Kasumi-1 (cell line): ENCODE measurements at places on chromosomes 3 and 15.

DNA sequence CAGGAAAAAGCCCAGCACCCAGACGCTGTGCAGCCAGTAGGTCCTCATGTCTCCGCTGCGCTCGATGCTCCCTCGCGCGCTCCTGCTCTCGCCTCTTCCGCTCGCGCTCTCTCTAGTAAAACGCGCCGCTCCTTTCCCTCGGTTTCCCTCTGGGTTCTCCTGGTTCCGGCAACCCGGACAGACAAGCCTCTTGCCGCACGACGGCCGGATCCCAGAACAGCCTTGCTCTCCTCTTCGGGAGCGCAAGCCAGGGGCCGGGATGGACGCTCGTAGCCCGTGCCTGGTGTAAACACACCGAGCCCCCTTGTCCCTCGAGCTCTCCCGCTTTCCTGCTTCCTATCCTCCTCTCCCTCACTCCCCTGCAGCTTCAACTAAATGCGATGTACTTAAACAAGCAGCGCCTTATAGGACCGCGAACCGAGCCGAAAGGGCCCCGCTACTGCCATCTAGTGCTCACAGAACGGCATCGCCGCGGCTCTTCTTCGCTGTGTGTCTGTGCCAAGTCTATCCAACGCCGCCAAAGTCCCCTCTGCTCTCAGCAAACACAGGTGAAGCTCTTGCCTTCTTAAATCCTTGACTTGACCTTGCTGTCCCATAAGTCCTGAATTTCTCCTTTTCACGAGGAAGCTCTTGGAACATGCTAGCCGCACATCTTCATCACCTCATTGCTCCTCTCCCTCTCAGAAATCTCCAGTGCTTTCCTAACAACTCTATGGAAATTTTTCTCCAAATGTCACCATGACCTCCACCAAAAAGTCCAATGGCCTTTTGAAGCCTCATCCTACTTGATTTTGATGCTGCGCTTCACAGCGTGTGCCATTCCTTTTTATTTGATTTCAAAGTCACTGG, 1037.2 kb downstream of the IGSF11 start:
- DNase-seq, result peak; percentile 75

- no peak for DNase-seq
Observed at GRCh38 chr3:137764563-137765309, 621 bp downstream of the SOX14 start.

- DNase-seq, result no peak
Observed at GRCh38 chr3:131535596-131535995, 32.8 kb upstream of the MRPL3 start.

DNA sequence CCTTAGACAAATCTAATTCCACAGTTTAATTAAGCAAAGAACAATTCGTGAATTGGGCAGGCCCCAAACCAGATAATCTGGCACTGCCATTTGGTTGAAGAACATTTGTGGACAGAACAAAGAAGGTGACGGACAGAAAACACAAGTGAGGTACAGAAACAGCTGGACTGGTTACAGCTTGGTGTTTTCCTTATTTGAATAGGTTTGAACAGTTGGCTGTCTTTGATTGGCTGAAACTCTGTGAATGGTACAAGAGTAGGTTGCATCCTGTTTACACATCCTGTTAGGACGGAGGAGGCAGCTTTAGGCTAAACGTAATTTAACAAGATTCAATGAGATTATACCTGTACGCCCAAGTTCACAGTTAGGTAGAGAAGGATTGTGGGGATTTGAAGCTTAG, 114.4 kb downstream of the LPP start:
- no peak for DNase-seq

DNA sequence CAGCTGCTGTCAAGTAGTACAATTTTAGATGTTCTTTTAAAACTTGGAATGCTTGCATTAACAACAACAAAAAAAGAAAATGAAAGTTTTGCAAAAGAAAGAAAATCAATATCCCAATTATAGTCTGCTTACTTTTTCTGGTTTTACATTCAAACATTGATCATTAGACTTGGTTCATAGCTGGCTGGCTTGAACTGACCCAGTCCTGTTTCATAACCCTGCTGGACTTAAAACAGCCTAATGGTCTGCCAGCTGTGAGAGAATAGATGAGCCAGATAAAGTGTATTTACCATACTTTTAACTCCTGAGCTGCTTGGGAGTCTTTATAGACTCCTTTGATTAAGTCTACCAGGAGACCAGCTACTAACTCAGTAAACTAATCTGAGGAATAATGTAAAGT, 59.2 kb downstream of the PIAS1 start:
- no peak for DNase-seq

DNA sequence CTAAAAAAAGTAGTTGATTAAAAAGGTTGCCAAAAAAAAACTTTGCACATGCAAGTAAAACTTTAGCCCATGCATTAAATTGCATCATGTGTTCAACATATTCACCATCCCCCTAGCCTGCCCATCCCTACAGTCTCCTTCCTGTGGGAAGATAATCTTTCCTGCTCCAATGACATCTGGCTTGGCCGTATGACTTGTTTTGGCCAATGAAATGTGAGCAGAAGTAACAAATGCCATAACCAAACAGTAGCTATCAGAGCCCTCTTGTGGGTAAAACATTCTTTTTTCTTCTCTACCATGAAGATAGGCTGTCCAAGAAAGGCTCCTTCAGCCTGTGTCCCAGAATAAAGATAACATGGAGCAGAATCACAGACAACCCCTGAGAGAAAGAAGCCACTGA, 15.3 kb downstream of the ERC2 start:
- DNase-seq, result no peak

GRCh38 chr3:101143012-101143411, 149.8 kb upstream of the ABI3BP start:
- no peak for DNase-seq

DNA sequence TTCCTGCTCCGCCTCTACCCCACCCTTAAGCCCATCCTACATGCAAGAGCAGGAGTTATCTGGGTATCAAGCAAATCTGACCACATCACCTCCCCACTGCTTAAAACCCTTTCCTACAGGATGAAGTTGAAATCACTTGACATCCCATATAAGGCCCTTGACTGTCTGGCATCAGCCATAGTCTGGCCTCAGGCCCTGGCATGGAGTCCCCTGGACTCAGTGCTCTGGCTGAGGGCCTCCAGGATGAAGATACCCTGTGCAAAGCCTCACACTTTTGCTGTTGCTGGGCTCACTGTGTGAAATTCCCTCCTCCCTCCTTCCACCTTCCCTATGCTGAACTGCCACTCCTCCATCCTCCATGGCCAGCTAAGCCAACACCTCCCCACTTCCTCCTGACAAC, 65.2 kb upstream of the GLCE start:
- DNase-seq, result no peak

DNA sequence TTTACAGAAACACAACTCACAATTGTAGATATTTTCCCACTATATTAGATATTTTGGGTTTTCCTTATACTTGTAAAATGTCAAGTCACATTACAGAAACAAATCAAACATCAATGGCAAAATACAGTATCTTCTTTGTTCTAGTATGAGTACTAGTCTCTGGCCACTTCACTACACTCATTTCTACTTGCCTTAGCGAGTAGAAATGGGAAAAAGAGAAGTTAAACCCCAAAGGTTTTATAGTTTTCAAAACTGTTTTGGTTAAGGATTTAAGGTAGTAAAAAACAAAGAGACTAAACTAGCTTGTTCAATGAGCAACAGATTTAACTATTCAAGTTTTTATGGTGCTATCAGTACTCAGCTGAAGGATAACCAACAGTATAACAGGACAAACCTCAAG, 81.7 kb downstream of the BTD start:
- peak; percentile 11 for DNase-seq

DNA sequence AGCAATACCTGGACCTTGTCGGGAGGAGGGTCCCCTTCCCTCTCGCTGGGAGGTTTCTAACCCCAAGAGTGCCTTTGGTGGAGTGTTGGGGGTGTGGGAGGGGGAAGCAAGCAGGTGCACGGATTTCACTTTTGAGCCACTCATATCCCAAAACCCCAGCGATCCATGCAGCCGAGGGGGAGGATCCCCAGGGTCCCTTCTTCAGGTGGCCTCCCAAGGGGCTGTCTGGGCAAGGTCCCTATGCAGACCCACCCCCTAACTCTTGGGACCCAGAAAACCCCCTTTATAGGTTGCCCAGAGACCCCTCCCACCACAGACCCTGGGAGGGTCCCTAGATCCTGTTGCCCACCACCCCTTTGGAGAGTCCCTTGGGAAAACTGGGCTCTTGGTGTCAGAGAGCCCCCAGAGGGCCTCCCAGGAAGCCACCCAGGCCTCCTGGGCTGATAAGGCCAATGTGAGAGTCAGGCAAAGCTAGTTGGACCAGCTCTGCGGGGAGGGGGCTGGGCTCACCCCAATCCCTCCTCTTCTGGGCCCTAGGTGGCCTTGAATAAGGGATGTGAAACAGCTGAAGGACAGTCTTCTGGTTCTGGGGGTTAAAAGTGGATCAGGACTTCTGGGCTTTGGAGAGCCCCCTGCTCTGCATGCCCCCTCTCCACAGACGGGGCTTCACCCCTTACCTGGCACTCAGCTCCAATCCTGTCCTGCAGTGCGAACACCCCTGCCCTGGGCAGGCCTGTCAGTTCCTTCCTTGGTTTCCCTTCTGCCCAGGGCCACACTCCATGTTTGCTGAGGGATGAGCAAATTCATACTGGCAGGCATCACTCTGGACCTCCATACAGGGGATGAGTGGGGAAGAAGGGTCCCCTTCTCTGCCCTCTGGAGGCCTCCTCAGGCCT, 932 bp upstream of the PLCD1 start:
- no peak for DNase-seq

- peak; percentile 56 for DNase-seq
Observed at GRCh38 chr15:82810061-82810889, 847 bp downstream of the WHAMM start.

- peak; percentile 43 for DNase-seq
Observed at GRCh38 chr15:28086175-28086703, 12.9 kb downstream of the OCA2 start.

GRCh38 chr3:169583269-169583668, 80.2 kb downstream of the MECOM start:
- DNase-seq, result no peak

DNA sequence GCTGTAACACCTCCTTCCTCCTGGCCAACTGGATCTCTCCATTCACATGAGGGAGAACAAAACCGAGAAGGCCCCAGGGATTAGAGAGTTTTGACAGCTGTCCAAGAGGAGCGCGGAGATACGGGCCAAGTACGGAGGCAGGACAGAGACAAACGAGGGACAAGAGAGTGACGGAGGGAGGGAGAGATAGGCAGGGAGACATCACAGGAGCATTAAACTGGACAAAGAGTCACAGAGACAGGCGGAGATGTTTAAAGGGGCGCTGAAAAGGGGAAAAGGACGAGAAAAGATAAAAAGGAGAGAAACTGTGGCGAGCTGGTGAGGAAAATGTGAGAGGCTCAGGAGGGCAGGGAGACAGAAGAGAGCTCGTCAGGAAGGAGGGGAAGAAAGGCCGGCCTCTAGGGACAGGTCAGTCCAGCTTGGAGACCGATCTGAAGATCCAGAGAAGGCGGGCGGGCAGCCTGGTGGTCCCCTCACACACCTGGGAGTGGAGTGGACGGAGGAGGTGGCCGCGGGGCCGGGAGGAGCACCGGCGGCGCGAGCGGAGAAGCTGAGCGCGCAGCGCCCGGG, 40.5 kb upstream of the ROPN1 start:
- no peak for DNase-seq

GRCh38 chr3:101677436-101678286, 729 bp upstream of the ZBTB11 start:
- no peak for DNase-seq

DNA sequence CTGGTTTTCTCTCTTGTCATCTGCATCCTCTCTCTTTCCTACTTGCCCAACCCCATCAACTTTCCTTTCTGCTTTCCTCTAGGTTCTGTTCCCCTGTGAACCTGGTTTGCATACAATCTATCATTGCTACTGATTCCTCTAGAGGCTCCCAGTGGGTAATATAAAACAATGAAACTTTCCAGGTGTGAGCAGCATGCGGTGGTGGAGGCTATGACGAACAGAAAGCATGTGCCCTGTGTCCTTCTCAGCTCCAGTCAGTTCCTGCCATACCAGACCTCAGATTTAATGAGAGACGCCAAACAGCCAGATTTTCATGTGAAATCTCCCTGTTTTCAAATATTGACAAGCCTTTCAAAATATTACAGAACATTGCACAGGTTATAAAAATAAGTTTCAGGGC, 3.5 kb upstream of the ACAP2 start:
- no peak for DNase-seq

DNA sequence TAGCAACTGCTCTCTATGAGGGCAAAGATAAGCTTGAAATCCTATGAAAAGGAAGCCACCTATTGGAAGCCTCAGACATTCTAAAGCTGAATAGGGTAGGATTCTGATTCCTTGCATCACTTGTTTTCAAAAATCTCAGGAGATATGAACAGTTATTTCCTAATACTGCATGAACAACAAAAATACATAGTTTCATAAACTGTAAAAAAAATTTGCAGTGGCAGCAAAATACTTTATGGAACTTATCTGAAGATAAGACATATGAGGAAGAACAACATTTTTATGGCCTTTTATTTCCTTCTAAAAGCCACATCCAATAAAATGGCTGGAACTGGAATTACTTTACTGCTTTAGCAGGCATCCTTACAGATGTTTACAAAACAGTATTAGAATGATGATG, 29.9 kb downstream of the AP3S2 start:
- DNase-seq, result no peak

DNA sequence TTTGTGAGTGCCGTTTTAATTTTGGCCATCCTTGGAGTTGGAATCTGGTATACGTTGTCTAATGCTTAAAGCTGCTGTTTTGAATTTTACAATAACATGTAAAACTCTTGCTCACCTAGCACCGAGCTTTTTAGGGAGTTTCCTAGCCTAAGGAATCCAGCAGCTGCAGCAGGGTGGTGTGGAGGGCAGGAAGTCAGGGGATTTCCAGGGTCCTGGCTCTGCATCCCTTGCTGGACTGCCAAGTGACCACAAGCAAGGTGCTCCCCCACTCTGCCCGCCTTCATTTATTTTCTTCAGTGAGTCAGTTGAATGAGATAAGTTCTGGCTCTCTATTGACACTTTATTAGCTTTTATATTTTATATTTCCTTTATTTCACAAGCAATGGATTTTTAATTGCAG, 113.7 kb downstream of the ATG7 start:
- DNase-seq, result no peak

DNA sequence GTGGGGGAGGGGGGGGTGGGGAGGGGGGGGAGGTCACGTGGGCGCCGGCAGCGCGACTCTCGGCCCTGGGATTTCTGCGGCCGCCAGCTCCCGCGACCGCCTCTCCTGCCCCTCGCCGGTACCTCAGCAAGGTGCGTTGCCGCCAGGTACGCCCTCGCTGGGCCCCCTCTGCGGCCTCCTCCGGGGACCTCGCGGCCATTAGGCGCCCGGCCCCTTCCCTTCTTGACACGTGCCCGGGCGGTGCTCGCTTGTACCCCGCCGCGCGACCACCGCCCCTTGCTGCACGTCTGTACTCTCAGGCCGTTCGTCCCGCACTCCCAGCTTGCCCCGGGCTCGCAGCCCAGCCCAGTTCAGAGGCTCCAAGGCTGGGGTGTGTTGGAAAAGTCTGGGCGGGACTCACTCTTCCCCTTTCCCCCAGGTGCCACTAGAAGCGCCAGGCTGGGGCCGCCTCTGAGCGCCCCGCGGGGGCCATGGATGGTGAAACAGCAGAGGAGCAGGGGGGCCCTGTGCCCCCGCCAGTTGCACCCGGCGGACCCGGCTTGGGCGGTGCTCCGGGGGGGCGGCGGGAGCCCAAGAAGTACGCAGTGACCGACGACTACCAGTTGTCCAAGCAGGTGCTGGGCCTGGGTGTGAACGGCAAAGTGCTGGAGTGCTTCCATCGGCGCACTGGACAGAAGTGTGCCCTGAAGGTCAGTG, at the start of gene MAPKAPK3:
Gene MAPKAPK3, plus strand, starts transcription at position 56 of the 696 bp plus-strand sequence. Its CDS starts 415 bp downstream, at position 471.
- peak; percentile 22 for DNase-seq

GRCh38 chr15:74727727-74728126, 2.4 kb upstream of the CYP1A1 start:
- no peak for DNase-seq
